Posterior vena cava (tissue), 2 donors: ENCODE measurements at places on chromosomes 2 and 18. TPM values are rescaled to one million over a fixed set of nuclear protein-coding genes. Genes with fewer than 3 reads are reported as not detected.

Gene MFSD6
- total RNA-seq, result 13.5 TPM

Gene ABCG5
- not detected for total RNA-seq

Gene CCDC150
- 0.56 TPM for total RNA-seq

Gene KIAA2012
- total RNA-seq, result not detected

Gene ACMSD
- total RNA-seq, result not detected

DNA sequence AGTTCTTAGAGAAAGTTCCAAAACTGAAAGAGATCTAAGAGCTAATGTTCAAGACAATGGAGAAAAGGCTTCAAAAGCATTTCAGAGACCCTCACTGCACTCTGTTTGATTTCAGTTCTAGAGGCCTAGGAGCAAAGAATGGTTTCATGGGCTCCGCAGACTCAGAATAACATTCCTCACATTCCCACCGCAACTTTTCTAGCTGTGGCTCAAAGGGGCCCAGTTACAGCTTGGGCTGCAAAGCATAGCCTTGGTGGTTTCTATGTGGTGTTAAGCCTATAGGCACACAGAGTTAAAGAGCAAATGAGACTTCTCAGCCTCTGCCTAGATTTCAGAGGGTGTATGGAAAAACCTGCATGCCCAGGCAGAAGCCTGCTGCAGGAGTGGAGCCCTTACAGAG, 73.0 kb downstream of the FSIP2 start:
- DNase-seq, result no peak

GRCh38 chr2:33008716-33009115, 62.0 kb downstream of the LTBP1 start:
- no peak for DNase-seq

- peak; percentile 37 for DNase-seq
Observed at GRCh38 chr2:10190737-10191532, 68.4 kb downstream of the RRM2 start.

DNA sequence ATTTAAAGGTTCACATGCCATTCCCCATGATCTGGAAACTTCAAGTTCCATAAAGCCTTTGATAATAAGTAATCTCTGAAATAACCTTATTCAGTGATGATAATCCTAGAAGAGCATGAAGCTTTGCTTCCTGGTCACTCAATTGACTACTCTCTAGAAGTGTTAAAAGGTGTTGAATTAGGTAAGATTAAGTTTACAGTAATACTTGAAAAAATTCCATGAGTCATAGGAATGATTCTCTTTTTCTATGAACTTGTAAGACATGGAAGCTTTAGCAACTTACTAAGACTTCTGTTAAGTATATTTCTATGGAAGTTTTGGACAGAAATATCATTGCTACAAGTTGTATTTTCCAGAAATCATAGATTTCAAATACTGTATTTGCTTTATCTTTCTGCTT, 100.6 kb downstream of the MYO1B start:
- DNase-seq, result no peak

DNA sequence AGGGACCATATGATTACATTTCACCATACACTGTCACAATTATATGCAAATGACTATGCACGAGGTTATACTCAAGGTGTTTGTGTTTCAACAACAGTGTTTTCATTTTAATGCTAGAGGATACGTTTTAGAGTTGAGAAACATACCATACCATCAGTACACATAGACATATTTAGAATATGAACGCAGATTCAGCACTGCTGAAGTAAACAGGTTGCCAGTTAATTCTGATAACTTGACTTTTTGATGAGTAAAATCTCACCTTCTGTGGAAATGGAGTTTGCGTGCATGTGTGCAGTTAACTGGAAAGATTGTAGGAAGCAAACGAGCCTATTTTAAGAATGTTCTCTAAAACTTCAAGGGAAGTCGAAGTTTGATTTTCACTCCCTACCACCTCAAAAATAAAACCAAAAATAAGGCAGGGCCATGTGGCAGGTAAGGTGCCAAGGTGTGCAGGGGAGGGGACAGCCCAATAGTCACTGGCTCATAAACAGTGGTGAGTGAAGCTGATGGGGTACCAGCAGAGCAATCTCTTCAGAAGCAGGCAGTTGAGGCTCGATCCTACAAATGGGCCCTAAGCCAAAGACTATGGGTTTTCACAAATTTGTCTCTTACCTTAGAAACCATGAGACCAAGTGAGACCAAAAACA, 213.1 kb downstream of the IKZF2 start:
- DNase-seq, result no peak
